ENCODE measurements at places on chromosomes 2 and 18. TPM values are rescaled to one million over a fixed set of nuclear protein-coding genes. Genes with fewer than 3 reads are reported as not detected.

Gene GATA6
- not detected for total RNA-seq

DNA sequence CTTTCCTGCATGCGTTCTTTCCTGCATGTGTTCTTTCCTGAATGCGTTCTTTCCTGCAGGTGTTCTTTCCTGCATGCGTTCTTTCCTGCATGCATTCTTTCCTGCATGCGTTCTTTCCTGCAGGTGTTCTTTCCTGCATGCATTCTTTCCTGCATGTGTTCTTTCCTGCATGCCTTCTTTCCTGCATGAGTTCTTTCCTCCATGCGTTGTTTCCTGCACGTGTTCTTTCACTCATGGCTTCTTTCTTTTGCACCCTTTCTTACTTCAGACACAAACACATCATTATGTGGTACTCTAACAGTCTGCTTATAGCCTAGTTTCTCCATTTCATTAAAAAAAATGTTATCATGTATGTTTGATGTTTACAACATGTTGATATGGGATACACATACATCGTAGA, 261.6 kb upstream of the PXDN start:
- H3K4me3 ChIP-seq: no peak overlapping the region
- H3K27me3 ChIP-seq: peaks cover 3% of the 10 kb centered on the region
- no peak for DNase-seq
- H3K36me3 ChIP-seq: no peaks in the 10 kb centered on the region

DNA sequence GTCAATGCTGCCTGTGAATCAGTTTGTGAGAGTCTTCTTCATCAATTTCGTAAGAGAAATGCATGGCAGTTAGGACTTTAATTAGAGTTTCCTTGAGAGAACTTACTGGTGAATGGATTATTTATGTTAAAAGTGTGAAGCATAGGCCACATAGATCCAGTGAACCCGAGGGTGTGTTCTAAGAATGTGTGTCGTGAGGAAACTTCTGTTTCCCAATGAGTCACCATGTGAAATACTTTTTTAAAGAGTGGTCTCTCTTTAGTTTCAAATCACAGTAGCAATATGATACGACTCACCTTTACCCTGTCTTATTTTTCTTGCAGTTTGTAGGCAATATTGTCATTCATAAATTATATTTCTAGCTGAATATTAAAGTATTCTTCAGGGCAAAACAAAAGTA, 18.5 kb downstream of the THSD7B start:
- no peaks in the 10 kb centered on the region for H3K36me3 ChIP-seq
- H3K4me1 ChIP-seq: no peaks in the 10 kb centered on the region
- no peak overlapping the region for H3K4me3 ChIP-seq
- DNase-seq: no peak
- peaks cover 10% of the 10 kb centered on the region for H3K27me3 ChIP-seq

- H3K27me3 ChIP-seq: no peaks in the 10 kb centered on the region
- H3K4me1 ChIP-seq: no peaks in the 10 kb centered on the region
- H3K4me3 ChIP-seq: no peak overlapping the region
- no peak for DNase-seq
Observed at GRCh38 chr18:74225193-74225840, 66.4 kb downstream of the CYB5A start.

DNA sequence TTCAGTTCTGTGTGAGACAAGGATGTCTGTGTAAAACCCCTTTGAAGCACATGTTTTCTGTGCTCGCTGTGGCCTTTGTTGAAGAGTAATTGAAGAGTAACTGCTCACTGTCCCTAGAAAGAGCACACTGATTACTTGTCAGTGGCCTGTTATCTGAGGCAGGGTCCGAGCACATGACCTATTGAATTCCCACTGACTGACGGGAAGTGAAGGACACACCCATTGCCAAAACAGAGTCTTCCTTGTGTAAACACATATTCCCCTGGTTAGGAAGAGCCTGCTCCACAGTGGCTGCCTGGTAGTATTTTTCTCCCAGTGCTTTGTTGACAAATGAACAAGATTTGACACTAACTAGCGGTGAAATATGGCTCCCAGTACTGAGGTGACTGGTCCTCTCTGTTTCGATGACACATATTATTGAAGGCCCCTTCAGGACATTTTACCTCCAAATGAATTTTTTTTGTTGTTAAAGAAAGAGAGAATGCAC, 148.5 kb upstream of the GYPC start:
- peaks cover 3% of the 10 kb centered on the region for H3K27me3 ChIP-seq
- no peaks in the 10 kb centered on the region for H3K36me3 ChIP-seq
- no peak overlapping the region for H3K4me3 ChIP-seq
- H3K27ac ChIP-seq: no peak overlapping the region
- H3K4me1 ChIP-seq: no peaks in the 10 kb centered on the region

Gene CNRIP1
- not detected for total RNA-seq

Gene GPN1
- 45.1 TPM for total RNA-seq

Gene WIPF1
- total RNA-seq: 167 TPM

DNA sequence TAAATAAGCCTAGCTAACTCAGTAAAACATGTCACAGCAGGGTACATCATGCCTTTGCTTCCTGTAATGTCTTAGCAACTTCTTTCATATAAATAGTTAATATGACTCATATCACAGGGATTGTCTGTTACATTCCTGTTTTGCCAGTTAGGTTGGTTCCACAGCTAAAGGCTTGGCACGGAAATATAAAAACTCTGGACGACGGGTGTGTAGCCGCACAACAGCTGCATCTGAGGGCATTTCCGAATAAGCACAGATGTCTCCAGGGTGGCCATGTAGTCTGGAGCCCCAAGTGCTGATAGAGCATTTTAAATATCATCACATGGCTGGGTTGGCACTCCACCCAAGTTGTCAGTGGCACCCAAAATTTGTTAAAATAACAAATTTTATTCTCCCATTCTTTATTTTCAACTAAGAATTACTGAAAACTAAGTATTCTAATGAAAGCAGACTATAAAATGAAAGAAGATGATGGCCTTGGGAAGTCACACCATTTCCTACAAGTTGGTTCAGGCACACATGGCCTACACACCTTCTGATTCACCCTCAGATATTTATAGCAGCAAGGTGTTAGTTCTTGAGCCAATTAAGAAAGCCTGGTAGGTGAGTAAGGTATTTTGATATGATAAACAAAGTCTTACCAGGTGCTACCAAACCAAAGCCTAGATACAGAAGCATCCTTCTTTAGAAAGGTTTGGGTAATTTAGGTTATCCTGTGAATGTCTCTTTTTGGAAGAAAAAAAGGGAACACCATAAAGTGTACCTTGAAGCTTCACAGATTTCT, 61.8 kb upstream of the STK17B start:
- H3K4me1 ChIP-seq: peaks cover 92% of the 10 kb centered on the region
- no peaks in the 10 kb centered on the region for H3K36me3 ChIP-seq
- peak overlapping the region; percentile 91 for H3K27ac ChIP-seq
- no peak overlapping the region for H3K4me3 ChIP-seq

DNA sequence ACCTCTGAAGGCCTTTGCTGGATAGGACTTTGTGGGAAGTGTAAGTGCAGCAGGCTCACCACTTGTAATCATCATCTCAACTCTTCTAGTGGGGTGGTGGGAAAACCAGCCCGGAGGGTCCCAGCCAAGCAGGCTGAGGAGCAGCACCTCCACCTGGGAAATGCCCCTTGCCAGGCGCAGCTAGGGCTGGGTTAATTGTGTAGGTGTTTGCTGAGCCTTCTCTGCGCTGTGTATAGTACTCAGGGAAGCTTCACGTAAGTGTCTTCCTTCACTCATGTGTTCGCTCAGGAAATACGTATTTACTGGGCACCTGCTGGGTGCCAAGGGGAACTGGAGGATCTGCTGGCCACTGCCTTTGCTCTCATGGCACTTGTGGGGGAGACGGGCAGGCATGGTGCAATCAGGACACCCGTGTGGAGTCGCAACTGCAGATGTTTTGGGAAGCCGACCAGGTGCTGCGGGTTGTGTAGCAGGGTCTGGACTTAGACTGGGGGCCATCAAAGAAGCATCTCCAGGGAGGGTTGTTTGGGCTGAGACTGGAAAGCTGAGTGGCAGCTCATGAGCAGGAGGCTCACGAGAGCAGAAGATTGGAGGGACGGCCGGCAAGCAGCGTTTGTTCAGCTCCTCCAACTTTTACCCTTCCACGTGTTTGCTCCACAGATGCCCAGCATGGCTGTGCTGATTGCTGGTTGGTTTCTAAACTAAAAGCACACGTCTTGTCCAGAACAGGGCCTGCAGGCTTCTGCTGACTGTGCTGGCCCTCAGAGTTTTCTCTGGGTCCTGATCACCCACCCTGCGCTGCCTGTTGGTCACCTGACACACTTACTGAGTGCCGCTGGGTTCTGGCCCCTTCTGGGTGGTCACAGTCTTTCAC, 164.6 kb downstream of the LDLRAD4 start:
- peak overlapping the region; percentile 71 for H3K4me3 ChIP-seq
- H3K36me3 ChIP-seq: no peaks in the 10 kb centered on the region
- no peaks in the 10 kb centered on the region for H3K27me3 ChIP-seq
- peak overlapping the region; percentile 94 for H3K27ac ChIP-seq

Gene FOXD4L1
- total RNA-seq: 0.10 TPM

GRCh38 chr2:20212459-20212870, 12.5 kb downstream of the SDC1 start:
- H3K4me1 ChIP-seq: no peaks in the 10 kb centered on the region
- no peaks in the 10 kb centered on the region for H3K27me3 ChIP-seq
- H3K36me3 ChIP-seq: no peaks in the 10 kb centered on the region
- no peak overlapping the region for H3K4me3 ChIP-seq
- H3K27ac ChIP-seq: no peak overlapping the region

- no peak for DNase-seq
- no peaks in the 10 kb centered on the region for H3K36me3 ChIP-seq
- H3K27me3 ChIP-seq: peaks cover 9% of the 10 kb centered on the region
- peaks cover 5% of the 10 kb centered on the region for H3K4me1 ChIP-seq
- no peak overlapping the region for H3K27ac ChIP-seq
Observed at GRCh38 chr2:12774395-12774727, 57.6 kb downstream of the TRIB2 start.

Gene ERBB4
- total RNA-seq: not detected

GRCh38 chr2:150378686-150379085, 108.8 kb downstream of the RND3 start:
- DNase-seq: no peak
- H3K4me3 ChIP-seq: no peak overlapping the region
- H3K36me3 ChIP-seq: no peaks in the 10 kb centered on the region
- H3K27ac ChIP-seq: no peak overlapping the region
- no peaks in the 10 kb centered on the region for H3K27me3 ChIP-seq

DNA sequence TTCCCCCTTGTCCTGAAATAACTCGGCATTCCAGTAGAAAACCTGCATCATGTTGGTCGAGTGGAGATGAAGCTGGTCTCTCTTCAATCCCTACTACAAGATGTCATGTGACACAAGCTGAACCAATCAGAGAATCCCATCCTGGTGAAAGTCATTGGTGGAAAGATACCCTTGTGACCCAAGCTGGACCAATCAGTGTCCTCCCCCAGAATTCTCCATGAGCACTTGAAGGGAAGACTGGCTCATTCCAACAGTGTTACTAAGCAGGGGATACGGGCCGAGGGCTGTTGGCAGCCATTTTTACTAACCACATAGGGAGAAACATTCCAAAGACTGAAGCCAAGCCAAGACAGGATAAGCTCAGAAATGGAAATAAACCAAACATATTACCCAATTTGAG, 298.3 kb downstream of the ICOS start:
- no peaks in the 10 kb centered on the region for H3K36me3 ChIP-seq
- no peak overlapping the region for H3K4me3 ChIP-seq
- DNase-seq: no peak
- H3K4me1 ChIP-seq: no peaks in the 10 kb centered on the region
- no peaks in the 10 kb centered on the region for H3K27me3 ChIP-seq
- H3K27ac ChIP-seq: no peak overlapping the region

GRCh38 chr2:175167076-175167791, 769 bp downstream of the ATF2 start:
- H3K4me3 ChIP-seq: peak overlapping the region; percentile 99
- H3K27ac ChIP-seq: peak overlapping the region; percentile 97
- peak; percentile 36 for DNase-seq
- H3K36me3 ChIP-seq: no peaks in the 10 kb centered on the region
- no peaks in the 10 kb centered on the region for H3K27me3 ChIP-seq

Gene DSEL
- 0.10 TPM for total RNA-seq

- no peaks in the 10 kb centered on the region for H3K27me3 ChIP-seq
- no peaks in the 10 kb centered on the region for H3K4me1 ChIP-seq
- H3K36me3 ChIP-seq: no peaks in the 10 kb centered on the region
Observed at GRCh38 chr2:65518751-65519150, 86.4 kb upstream of the SPRED2 start.

Gene GCG
- total RNA-seq: not detected

DNA sequence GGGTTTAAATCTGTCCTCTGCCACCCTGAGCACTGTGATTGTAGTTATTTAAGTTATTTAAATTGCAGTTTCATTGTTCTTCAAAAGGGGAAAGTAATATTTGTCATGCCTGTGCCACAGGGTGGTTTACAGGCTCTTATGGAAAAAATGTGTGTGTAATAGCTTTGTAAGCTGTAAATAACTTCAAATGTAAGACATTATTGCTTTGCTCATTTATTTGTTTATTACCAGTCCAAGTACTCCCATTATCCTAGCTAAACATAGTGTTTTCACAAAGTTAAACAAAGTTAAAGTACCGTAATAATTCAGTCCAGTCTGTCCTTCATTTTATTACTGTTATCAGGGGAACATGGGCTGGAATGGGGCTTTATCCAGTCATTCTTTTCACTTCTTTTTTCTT, 43.4 kb upstream of the IGFBP2 start:
- H3K4me3 ChIP-seq: no peak overlapping the region
- H3K27ac ChIP-seq: no peak overlapping the region
- no peaks in the 10 kb centered on the region for H3K4me1 ChIP-seq
- no peaks in the 10 kb centered on the region for H3K27me3 ChIP-seq
- H3K36me3 ChIP-seq: no peaks in the 10 kb centered on the region

DNA sequence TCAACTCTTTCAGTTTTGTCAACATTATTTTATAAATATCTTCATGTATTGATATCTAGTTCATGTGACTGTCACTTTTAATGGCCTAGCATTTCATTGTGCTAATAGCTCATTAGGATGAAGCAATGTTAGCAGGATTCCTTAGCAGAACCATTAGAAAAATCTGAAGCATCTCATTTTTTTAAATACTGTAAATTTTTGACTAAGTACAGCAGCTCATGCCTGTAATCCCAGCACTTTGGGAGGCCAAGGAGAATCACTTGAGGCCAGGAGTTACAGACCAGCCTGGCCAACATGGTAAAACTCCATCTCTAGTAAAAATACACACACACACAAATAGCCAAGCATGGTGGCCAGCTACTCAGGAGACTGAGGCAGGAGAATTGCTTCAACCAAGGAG, 15.6 kb upstream of the ANTXR1 start:
- no peak for DNase-seq
- no peaks in the 10 kb centered on the region for H3K36me3 ChIP-seq
- no peak overlapping the region for H3K27ac ChIP-seq
- peaks cover 12% of the 10 kb centered on the region for H3K27me3 ChIP-seq

Gene REEP1
- 0.37 TPM for total RNA-seq

Gene TNFRSF11A
- 3.1 TPM for total RNA-seq

Gene SERPINB11
- total RNA-seq: not detected

- no peak for DNase-seq
- H3K36me3 ChIP-seq: no peaks in the 10 kb centered on the region
- no peak overlapping the region for H3K27ac ChIP-seq
- H3K4me1 ChIP-seq: peaks cover 9% of the 10 kb centered on the region
- no peak overlapping the region for H3K4me3 ChIP-seq
- no peaks in the 10 kb centered on the region for H3K27me3 ChIP-seq
Observed at GRCh38 chr2:172930871-172931255, 144.8 kb upstream of the MAP3K20 start.

- no peak for DNase-seq
- H3K27me3 ChIP-seq: peaks cover 11% of the 10 kb centered on the region
Observed at GRCh38 chr2:224259831-224260230, 142.1 kb downstream of the FAM124B start.

Gene CROCC2
- total RNA-seq: not detected

Measured in activated naive CD4-positive, alpha-beta T cell treated with anti-CD3 and anti-CD28 coated beads for 36 hours (primary cell).